ENCODE measurements at places on chromosomes 5 and 9.

GRCh38 chr9:36572515-36573418 is at the start of gene MELK:
TSS of gene MELK (plus strand) at chr9:36572895. CDS start at chr9:36581682, 8,787 bp downstream.
- DNase-seq, result peak; percentile 73

DNA sequence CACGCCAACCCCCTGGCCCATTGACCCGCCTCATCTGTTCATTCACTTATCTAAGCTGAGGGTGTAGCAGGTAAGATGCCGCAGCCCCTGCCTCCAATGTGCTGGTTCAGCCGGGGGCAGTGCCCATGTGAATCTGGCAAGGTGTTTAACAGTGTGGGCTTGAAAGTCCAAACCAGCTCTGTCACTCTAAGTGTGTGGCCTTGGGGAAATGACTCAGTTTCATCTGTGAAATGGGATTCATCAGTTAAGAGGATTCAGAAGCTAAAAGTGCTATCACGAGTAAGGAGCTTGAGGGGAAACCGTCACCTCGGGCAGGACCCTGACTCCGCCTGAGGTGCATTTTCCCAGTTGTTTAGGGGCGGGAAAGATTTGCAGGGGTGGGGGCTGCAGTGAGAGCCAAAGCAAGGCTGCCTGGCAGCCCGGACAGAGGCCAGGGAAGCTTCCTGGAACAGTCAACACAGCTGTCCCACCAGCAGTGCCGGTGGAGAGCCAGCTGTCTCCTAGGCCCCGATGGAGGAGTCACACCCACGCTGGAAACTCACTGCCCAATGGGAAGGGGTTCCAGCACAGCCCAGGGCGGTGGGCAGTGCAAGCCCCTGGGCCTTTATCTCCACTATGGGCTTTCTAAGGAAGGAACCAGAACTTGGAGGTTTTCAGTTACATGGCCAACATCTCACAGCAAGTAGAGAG is 9.7 kb upstream of the URM1 start:
- no peak for DNase-seq

DNA sequence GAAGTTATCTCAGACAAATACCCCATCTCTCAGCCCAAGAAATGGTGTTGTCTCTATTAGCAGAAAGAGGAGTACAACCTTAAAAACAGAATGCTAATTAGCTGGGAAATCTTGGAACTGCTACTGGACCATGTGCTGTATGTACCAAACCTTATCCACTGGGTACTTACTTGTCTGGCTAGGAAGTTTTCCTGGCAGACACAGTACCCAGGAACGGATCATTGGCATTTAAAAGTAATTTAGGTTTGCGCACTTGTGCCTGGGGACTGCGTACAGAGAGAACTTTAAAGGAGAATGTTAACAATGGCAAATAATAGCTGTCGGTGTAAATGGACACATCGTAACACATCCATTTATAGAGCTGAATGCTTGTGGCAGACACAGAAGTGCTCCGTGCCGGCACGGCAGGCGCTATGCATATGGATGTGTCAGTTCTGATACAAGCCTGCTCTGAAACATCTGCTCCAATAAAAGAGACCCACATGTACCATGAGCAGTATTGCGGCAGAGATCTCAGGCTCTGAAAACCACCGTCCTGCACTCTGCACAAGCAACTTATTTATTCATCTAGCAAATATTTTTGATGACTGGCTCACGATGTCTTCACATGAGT is 290.6 kb upstream of the PANK3 start:
- DNase-seq, result no peak

- DNase-seq, result no peak
These were observed 34.2 kb upstream of the TIFAB start for GRCh38 chr5:135486131-135487036.

DNA sequence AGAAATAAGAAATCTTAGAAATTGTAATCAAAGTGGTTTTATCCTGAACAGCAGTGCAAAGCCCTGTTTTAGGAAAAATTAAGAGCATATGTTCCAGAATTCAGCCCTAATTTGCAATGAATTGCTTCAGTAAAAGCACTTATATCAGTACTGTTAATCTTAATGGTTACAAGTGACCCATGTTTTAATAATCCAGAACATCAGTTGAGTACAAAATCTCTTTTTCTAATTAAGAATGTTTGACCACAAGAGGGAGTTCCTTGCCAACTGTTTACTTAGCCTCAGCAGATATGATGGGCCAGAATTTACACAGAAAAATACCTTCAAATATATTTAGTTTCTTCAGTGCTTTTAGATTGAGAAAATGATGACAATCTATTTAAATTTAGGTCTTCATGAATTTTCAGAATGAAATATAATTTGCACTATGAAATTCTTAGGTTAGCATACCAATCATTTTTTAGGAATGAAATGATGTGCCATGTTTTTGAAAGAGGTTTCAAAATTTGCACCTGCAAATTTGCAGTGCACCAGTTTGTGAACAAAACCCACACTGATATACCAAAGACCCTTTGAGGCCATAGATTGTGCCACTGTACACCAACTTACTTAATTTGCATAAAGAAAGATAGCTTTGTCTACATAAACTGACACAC is 926.3 kb upstream of the ARRDC3 start:
- DNase-seq, result no peak

DNA sequence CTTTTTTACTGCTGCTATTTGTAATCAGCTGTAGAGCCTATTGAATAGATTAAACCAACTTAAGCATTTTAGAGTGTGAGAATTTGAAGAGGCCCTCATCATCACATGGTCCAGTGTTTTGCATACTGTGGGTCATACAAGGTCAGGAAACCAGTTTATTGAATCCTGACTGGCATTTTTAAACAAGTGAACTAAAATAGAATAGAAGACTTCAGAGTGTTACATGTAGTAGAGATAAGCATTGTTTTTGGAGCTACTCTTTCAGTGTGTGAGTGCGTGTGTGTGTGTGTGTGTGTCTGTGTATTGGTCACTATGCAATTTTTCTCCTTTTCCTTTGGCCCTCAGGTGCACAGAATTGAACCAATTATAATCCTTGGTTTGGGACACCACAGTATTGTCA is 114.4 kb downstream of the SLC28A3 start:
- DNase-seq, result no peak

DNA sequence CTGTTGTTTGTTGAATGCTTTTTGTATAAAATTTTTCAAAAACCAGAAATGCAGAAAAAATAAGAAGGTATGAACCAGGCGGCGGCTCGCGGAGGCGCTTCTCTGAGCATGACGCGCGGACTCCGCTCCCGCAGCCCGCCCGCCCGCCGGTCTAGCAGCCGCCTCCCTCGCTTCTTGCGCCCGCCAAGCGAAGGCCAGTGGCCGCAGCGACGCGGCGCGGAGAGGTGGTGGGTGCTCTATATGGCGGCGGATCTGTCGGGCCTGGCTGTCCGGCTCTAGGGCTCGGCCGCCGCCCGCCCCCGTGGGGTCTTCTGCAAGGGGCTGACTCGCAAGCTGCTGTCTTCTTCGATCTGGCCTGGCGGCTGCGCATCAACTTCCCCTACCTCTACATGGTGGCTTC is 93.8 kb downstream of the ANKRD18A start:
- no peak for DNase-seq

DNA sequence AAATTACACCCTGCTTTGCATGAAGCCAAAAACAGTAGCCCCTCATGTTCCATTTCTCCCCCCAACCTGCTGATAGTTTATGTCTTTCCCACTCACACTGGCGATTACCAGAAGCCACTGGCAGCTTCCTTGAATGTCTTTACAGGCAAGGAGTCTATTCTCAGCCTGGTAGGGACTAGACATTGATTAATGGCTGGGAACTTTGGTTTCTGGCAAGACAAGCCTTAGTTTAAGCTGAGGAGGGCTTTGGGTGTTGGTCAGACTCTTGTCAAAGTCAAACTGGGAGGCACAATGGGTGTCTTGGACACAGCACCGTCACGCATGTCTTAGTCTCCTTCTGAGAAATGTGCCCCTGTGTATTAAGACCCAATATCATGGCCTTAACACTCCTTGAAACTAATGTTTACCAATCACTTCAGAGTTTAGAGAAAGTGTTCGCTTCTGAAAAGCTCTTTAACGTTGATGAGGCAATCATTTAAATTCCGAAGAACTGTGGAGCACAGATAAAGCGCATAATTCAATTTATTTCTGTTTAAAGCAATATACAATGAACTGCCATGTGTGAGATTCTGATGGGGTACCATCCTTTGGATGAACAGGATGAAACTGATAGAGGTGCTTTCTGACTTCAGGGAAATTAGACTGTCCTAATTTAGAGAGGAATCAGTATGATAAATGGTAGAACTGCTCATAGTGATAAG is 53.9 kb upstream of the CPEB4 start:
- no peak for DNase-seq

GRCh38 chr9:96141666-96142065 is 160.3 kb downstream of the HSD17B3 start:
- no peak for DNase-seq

- DNase-seq, result no peak
These were observed 19.9 kb downstream of the ENHO start for GRCh38 chr9:34502891-34503290.

- no peak for DNase-seq
These were observed 2.8 kb downstream of the NR3C1 start for GRCh38 chr5:143400541-143401226.

GRCh38 chr9:71632776-71633175 is 135.5 kb downstream of the CEMIP2 start:
- no peak for DNase-seq

DNA sequence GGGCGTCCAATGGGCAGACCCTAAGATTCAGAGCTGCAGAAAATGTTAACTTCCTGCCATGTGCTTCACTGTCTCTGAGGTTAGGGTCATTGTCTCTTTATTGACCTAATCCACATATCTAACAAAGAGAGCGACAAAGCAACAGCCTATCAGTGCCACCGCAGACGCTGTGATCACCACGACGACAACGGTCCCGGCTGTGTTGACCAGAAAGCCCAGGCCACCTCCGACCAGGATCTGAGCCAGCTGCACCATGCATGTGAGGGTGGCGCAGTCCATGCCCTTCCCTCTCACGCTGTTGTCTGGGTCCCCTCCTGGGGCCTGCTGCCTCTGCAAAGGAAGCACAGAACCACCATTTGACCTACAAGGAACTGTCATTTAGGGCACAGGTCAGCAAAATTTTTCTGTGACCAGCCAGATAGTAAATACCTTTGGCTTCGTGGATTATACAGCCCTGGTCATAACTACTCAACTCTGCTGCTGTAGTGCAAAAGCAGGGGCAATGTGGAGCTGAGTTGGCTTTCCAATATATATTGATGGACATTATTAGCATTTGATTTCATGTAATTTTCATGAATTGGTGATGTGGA is 8.5 kb downstream of the RXFP3 start:
- no peak for DNase-seq

GRCh38 chr5:10246761-10247160 is 2.9 kb downstream of the ATPSCKMT start:
- DNase-seq, result no peak

- DNase-seq, result no peak
These were observed 896 bp downstream of the RIGI start for GRCh38 chr9:32524892-32525708.

DNA sequence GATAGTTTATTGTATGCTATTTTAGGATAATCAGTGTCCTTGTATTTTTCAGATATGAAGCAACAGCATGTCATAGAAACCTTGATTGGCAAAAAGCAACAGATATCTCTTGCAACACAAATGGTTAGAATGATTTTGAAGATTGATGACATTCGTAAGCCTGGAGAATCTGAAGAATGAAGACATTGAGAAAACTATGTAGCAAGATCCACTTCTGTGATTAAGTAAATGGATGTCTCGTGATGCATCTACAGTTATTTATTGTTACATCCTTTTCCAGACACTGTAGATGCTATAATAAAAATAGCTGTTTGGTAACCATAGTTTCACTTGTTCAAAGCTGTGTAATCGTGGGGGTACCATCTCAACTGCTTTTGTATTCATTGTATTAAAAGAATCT is 14.5 kb downstream of the CCT5 start:
- no peak for DNase-seq

DNA sequence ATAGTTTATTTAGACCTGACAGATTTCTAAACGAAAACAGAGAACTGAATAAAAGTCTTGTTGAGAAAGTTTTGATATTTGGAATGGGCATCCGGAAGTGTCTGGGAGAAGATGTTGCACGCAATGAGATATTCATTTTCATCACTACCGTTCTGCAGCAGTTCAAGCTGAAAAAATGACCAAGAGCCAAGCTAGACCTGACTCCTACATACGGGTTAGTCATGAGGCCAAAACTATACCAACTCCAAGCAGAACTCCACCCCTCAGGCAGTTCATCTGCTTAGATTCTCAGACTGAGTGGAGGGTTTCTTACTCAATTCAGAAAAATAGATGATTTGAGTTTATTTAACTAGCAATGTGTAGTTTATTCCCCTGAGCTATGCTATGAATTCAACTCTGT is 95.4 kb upstream of the ANXA1 start:
- no peak for DNase-seq

DNA sequence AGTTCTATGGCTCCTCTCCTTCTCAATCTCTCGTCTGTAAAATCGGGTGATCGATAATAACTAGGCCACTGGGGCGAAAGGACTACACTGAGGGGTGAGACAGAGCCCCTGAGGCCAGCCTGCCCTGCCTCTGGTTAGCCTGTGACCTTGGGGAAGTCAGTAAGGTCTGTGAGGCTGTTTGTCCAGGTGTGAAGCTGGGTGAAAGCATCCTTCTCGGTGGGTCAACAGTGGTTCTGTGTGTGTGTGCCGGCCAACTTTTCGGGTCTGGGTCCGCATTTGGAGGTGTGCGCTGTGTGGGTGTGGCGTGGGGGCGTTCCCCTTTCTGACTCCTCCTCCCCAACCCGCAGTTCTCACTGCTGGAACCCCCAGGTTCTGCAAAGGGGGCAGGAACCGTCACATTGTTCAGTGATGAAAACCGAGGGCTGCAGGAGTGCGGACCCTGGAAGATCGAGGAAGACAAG is 5.0 kb upstream of the RNF44 start:
- peak; percentile 43 for DNase-seq

GRCh38 chr5:29942089-29942488 is 1251.4 kb upstream of the CDH6 start:
- DNase-seq, result no peak

DNA sequence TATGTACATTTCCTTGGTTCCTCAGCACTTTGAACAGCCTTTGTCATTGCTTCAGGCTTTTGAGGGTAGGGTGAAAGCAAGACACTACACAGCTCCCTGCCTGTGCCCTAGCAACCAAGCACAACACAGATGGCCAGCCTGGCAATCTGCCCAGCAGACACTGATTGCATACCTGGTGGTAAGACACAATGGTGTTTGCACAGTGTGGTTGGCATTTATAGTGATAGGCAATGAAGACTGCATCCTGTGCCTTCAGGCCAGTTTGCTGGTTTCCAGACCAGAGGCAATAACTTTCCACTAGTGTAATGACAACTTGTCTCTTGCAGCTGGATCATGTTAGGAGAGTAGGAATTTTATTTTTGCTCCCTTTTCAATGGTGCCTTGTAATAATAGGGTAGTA is 144.5 kb upstream of the TNC start:
- DNase-seq, result no peak

- DNase-seq, result no peak
These were observed 32.8 kb upstream of the DAP start for GRCh38 chr5:10793785-10794184.

- no peak for DNase-seq
These were observed 181.5 kb downstream of the SLCO4C1 start for GRCh38 chr5:102114525-102115069.

- no peak for DNase-seq
These were observed 7.9 kb downstream of the SH2D3C start for GRCh38 chr9:127770583-127770904.
